Stimulated activated CD8-positive, alpha-beta memory T cell treated with anti-CD3 and anti-CD28 coated beads, Interleukin-2, amount 100 ng/mL, for 48 hours (primary cell): ENCODE measurements at places on chromosomes 12 and 14.

- no peak for DNase-seq
Measured at GRCh38 chr12:34363050-34363673, 340.9 kb downstream of the ALG10 start.

DNA sequence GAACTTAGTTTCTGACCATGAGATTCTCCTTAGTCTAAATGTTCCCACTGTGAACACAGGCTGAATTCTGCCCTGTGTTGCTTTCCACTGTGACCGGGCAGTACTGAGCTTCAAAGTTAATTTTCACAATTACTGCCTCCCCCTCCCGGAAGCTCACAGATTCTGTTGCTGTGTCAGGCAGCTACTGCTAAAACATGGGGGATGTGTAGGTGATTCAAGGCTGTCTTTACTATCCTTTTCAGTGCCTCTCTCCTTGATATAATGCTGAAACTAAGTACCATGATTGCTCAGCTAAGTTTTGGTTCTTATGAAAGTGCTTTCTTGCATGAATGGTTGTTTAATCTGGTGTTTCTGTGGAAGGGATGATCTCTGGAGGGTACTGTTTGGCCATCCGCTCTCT is 428.3 kb upstream of the NOVA1 start:
- no peak for DNase-seq

DNA sequence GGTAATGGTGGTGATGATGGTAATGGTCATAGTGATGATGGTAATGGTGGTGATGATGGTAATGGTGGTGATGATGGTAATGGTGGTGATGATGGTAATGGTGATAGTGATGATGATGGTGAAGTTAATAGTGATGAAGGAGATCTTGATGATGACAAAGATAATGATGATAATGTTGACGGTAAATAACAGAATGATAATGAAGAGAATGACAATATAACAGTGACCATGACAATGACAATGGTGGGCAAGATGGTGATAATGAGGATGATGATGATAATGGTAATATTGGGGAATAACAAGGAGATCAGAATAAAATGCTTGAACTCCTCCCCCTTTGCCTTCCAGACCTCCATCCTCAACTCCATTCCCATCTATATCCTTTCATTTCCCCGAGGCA is 233.3 kb upstream of the SFSWAP start:
- no peak for DNase-seq

- DNase-seq: no peak
Measured at GRCh38 chr14:90572441-90573150, 175.8 kb downstream of the CALM1 start.

DNA sequence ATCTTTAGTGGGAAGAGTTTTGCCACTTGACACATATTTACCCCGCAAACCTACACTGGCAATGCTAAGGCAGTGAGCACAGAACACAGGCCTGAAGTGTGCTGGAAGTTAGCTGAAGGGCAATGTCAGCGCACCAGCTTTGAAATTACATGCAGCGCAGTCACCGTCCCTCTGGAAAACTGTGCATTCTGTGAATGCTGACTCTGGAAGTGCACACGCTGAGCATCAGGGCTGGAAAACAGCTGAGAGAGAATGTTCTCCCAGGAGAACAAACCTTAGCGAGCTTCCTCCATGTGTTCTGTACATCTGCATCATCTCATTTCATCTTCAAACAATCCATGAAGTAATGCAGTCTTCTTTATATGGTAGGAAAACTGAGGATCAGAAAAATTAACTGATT is 448.2 kb downstream of the NRXN3 start:
- no peak for DNase-seq

DNA sequence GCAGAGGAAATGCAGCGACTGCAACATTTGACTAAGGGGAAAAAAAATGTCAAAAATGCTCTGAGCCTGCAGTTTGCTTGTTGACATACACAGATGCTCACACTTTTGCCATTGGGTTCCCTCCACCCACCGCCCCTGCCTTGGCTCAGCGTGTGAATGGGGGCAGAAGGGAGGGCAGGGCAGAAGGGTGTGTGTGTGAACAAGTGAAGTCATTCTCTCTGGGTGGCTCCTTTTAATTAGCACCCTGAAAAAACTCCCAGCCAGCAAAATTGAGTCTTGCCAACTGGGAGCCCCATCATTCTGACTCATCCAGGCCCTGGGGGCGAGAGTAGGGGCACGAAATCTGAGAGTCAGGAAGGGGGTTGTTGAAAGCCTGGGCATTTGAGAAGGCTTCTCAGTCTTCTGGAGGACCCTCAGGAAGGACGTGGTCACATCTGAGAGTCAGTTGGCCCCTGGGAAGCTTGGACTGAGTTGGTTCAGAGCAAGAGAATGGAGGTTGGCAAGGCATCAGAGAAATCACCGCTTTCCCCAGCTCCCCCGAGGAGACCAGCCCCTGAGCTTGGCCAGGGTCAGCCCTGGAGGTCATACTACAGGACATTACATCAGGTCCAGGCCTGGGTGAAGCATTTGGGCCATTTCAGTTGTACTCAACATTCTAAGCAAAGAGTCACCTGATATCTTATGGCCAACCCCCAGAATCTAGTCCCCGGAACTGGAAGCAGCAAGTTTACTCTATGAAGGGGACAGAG is 22.7 kb upstream of the KRT78 start:
- DNase-seq: no peak

GRCh38 chr12:68497702-68498101 is 113.0 kb upstream of the RAP1B start:
- DNase-seq: no peak

DNA sequence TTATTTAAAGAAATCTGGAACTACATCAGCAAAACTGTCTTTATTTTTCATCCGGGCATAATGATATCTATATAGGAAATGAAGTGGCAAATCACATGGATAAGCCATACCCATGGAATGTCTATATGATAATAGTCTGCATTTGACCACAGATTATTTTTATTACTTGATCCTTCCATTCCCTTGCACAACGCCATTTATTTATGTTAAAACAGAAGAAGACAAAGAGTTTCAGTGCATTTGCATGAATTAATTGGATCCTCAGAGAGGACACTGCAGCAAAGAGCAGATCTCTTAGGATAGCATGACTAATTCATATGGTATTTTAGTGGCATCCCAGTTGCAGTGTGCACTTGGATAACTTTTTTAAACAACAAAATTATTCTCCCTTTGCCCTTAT is 345.0 kb downstream of the CCDC91 start:
- DNase-seq: no peak

- DNase-seq: no peak
Measured at GRCh38 chr14:34665785-34666435, 36.0 kb upstream of the SNX6 start.

- peak; percentile 51 for DNase-seq
Measured at GRCh38 chr14:106436310-106436905, 910.0 kb downstream of the TMEM121 start.

GRCh38 chr12:79782172-79782900 is 91.6 kb upstream of the PAWR start:
- DNase-seq: no peak

DNA sequence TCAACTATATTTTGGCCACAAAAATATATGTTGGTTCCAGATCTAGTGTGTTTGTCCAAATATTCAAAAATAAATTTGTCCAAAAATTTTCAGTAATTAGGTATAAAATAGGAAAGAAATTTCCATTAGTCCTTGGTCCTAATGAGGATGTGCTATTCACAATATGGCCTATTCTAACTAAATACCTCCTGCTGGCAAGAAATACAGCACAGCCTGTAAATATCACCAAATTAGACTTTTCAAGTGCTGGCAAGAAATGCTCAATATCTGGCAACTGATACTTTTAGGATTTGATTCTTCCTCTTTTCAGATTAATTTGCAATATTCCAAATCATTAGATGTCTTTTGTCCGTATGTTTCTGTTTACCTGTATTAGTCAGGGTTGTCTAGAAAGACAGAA is 1446.2 kb downstream of the LRFN5 start:
- no peak for DNase-seq

- no peak for DNase-seq
Measured at GRCh38 chr14:68124979-68125731, 305.6 kb downstream of the RAD51B start.

GRCh38 chr12:99916555-99916954 is 68.2 kb downstream of the ANKS1B start:
- no peak for DNase-seq

- no peak for DNase-seq
Measured at GRCh38 chr14:31950764-31951637, 126.1 kb upstream of the ARHGAP5 start.

DNA sequence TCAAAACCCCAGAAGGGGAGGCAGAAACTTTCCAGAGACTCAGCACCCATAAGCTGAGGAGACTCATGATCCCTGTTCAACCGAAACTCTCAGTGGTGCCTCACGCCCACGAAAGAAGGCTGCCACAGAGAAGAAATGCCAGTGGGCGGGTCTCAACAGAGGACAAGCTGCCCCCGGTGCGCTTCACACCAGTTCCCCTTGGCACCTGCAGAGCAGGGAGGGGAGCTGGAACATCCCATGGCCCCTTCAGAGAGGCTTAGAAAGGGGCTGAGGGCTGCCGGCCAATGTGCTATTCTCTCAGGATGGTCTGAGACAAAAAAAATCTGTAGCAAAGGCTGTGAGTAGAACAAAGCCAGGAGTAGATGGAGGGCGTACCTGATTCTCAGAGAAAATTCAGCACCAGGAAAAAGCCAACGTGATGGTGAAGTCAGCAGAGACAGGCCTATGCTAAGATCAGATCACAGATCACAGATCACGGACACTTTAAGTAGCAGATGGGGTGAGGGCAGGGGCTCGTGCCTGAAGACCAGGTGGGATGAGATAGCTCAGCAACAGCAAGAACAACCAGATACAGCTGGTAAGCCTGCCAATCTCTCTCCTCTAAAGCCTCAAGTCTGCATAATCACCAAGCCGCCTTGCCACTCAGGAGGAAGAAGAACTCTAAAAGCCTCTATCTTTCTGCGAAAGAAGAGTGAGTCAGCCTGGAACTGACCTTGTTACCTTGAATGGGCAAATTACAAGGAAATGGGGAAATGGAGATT is 206.4 kb upstream of the GRIP1 start:
- DNase-seq: no peak

GRCh38 chr12:106655577-106655976 is 72.8 kb downstream of the RFX4 start:
- no peak for DNase-seq

DNA sequence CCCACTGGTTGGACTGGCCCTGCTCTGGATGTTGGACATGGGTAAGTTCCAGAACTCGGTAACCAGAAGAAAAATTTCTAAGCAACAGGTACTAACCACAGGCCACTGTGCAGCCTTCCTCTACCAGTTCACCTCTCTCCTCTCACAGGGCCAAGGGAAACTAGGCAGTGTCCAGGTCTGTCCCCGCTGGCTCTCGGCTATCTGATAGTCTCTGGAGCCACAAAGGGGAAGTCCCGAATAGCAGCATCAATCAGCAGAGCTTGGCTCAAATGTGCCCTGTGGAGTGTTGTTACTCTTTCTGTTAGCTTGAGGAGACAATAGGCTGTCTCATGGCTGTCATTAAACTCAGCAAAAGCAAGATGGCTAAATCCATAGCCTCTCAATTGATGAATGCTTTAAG is 73.2 kb downstream of the TSPAN11 start:
- no peak for DNase-seq

- DNase-seq: no peak
Measured at GRCh38 chr12:67747869-67748742, 99.6 kb downstream of the DYRK2 start.

GRCh38 chr12:97142737-97143410 is 235.8 kb downstream of the NEDD1 start:
- no peak for DNase-seq

- DNase-seq: no peak
Measured at GRCh38 chr12:106048676-106049075, 90.1 kb downstream of the NUAK1 start.

GRCh38 chr12:94171595-94171930 is 23.2 kb downstream of the PLXNC1 start:
- no peak for DNase-seq

GRCh38 chr14:105856676-105857219 is 330.4 kb downstream of the TMEM121 start:
- DNase-seq: no peak

GRCh38 chr14:61190341-61190740 is 90.8 kb downstream of the TMEM30B start:
- no peak for DNase-seq

DNA sequence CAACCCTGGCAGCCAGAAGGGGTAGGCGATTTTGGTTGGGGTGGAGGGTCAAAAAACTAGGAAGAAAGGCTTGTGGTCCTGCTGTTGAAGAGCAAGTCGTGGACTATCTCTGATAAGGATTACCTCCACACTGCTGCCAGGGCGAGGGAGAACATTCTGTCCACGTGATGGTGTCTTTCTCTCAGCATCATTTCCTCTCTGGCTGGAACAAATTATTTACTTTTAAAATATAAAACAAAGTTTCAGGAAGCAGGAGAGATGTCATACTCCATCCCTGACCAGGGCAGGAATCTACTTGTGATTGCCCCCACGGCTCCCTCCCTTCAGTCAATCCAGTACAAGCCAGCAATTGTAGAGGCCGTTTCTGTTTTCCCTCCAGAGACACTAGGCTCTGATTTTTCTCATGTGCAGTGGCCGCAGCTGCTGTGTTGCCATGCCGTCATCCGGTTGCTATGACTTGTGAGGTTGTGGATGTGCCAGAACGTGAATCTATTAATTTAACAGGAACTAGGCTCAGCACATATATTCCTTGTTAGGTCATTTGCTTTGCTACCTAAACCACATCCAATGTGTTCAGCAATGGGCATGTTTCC is 61.5 kb upstream of the PTGR2 start:
- no peak for DNase-seq

DNA sequence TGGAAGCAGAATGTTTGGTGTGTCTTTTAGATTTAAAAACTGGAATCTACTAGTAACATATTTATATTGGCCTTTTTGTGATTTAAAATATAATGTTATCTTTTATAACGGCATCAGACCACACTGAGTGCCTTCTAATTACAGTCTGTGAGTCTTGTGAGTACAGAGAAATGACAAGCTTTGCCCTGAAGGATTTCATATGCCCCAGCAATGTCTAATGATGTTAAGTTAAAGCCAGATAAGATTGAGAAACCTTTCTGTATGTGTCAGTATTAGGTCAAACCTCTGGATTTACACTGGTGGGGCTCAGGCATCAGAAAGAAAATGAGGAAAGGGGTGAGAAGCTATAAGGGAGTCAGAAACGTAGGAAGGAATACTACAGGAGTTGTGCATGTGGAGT is 25.2 kb downstream of the PLEKHA5 start:
- no peak for DNase-seq

DNA sequence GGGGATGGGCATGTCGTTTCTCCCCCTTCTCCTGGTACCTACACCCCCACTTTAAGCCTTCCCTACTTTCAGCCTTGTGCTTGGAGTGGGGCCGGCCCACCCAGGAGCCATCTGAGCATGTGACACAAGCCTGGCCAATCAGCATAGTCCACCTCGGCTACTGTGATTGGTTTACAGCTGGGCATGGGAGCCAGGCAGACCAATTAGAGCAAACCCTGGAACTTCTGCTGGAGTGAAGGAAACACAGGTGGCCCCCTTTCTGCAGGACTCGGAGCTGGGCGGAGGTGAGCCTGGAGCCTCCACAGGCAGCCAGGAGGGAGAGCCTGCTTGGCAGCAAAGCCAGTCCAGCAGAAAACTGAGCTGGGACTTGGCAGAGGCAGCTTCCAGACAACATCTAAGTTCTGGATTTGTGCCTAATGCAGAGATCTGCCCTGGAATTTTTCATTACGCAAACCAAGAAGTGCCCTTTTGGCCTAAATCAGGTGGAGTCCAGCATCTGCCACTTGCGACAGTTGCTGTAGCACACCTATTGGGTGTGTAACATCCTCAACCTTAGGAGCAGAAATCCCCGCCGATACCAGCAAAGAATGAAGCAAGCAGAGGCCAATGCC is 59.5 kb downstream of the SCARB1 start:
- DNase-seq: no peak
